ENCODE measurements at places on chromosomes 6 and 20.

DNA sequence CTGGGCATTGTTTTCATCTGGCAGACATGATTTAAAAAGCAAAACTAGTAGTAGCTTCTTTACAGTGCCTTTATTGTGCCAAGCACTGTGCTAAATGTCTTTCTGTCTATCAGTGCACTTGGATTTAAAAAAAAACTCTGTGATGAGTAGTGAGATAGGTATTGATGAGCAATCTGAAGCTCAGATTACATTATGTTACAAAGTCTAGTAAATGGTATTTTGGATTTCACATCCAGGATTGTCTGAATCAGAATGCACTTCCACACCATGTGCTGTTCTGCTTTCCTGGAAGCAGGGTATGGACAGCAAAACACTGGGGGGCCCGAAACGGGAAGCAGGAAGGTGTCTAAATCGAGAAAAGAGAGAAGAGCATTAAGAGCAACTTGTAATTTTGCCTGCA, 103.4 kb upstream of the CCN2 start:
- no peak for DNase-seq

- DNase-seq: no peak
Measured at GRCh38 chr6:11163932-11164331, 52.4 kb upstream of the ERVFRD-1 start.

GRCh38 chr20:20096421-20096820, 44.1 kb downstream of the CFAP61 start:
- no peak for DNase-seq

- no peak for DNase-seq
Measured at GRCh38 chr20:45467861-45468260, 1.7 kb upstream of the WFDC2 start.

DNA sequence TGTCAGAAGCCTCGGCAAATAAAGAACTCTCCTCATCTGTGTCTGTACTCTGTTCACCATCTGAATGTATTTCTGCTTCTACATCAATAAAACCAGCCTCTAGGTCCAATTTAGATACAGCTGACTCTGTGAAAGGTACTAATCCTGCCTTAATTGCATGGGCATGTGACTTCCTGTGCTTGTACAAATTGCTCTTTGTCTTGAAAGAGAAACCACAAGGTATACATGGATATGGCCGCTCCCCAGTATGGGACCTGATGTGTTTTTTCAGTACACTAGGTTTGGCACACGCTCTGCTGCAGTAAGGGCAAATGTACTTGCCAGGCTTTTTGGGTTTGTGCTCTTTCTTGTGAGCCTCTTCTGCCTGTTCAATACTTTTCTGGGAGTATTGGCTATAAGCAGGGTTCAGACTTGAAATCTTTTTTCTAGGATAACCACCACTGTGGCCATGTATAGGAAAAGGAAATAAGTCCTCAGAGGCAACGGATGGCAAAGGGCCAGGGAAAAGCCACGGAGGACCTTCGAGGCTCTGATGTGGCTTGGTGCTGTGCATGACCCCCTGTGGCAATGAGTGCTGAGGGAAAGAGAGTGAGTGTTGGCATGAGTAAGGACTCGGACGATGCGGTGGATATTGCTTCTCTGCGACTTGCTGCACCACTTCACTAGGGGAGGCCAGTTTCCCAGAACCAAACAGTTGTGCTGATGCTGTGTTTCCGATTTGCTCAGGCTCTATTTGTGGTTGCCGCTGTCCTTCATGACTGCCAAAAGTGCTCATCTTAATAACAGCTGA, 170.9 kb downstream of the HIVEP2 start:
- no peak for DNase-seq

- no peak for DNase-seq
Measured at GRCh38 chr6:45569210-45569945, 191.6 kb upstream of the SUPT3H start.

DNA sequence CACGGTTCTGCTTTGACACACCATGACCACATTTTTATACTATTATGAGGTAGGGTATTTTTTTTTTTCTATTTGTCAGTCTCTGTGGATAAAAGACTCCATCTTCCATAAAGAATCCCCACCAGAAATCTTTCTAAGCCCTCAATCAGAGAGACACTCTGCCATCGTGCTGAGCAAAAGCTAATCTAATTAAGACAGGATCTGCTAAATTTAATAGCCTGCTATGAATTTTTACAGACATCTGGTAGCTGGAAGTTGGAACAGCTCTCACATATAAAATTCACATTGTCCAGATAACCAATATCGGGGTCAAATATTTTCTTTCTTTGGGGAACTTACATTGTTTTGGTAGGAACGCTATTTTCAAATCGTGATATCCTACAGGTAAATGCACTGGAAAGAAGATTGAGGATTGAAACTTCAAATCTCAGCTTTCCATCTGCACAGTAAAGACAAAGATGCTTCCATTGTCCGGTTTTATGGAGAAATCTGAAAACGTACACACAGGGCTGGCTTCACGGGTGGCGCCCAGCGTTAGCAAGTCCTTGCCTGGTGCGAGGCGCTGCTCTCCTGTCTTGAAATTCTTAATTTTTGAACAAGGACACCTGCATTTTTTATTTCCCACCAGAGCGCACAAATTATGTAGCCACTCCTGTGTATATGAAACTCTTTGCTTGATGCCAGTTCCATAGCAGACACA, 573.8 kb upstream of the NOX3 start:
- no peak for DNase-seq

DNA sequence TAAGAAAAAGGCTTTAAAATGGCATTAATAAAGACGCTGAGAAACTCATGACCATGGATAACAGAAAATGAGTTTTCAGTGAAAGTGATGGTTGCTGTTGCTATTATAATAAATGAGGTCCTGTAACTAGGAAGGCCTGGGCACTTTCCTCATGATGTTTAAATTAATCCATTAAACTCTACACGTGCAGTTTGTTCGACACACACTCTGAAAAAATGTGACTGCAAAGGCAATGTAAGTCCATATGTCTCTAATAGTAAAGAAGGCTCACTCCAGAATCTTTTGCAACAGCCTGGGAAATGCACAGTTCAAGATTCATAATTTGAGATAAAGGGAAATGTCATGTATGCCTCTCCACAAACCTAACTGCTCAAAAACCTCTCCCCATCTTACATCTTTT, 153.4 kb downstream of the COL12A1 start:
- DNase-seq: no peak

DNA sequence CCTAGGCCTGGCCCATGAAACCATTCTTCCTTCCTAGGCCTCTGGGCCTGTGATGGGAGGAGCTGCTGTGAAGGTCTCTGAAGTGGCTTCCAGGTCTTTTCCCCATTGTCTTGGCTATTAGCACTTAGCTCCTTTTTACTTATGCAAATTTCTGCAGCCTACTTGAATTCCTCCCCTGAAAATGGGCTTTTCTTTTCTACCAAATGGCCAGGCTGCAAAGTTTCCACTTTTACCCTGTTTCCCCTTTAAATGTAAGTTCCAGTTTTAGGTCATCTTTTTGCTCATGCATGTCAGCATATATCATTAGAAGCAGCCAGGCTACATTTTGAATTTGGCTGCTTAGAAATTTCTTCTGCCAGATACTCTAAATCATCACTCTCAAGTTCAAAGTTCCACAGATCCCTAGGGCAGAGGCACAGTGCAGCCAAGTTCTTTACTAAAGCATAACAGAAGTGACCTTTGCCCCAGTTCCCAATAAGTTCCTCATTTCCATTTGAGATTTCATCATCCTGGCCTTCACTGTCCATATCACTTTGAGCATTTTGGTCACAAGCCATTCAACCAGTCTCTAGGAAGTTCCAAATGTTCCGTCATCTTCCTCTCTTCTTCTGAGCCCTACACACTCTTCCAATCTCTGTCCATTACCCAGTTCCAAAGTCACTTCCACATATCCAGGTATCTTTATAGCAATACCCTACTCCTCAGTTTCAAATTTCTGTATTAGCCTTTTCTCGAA, 71.9 kb downstream of the TBC1D7 start:
- DNase-seq: no peak

GRCh38 chr20:35319192-35319870, 27.1 kb upstream of the FAM83C start:
- DNase-seq: no peak

DNA sequence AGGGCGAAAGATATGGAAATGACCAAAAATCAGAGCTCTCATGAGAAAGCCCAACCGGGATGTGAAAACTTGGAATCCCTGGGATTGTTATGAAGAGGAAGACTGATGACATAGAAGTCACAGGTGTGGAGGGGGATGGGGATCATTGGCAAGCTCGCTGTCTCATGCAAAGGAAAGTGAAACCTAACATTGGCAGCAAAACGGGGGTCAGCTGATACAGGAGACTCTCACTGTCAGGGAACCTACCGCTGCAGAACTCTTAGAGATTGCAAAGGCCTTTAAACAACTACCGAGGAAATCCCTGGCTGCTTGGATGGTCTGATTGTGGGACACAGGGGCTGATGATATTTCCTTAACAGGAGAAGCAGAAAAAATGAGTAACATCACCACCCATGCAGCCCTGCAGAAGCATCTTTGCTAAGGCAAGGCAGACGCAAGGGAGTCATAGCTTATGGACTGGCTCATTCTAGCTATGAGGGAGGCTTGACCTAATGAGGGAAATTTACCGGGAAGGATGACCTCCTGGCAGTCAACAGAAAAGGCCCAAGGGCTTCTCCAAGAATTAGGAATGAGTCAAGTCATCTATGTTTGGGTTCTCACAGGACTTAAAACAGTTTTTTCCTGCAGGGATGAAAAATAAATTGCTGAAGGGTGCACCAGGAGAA, 7.0 kb downstream of the MUC21 start:
- DNase-seq: no peak

DNA sequence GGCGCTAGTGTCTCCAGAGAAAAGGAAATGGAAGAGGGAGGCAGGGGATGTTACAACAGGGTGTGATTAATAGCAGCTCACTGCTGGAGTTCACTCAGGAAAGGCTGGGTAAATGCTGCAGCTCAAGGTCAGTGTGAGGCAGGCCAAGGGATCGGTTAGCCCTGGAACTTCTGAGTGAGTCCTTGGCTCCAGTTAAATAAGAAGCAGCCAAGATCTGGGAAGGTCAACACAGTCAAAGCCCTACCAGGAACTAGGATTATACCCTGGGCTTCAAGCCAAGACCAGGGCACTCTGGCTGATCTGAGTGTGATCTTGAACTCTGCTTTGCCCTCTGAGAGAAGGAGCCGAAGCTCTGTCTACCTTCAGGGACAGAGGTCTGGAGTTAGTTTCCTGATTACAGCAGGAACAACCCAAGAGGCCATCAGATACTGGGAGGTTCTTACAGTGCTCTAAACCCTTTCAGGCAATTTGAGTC, 44.3 kb downstream of the TPD52L1 start:
- no peak for DNase-seq

GRCh38 chr6:70668499-70668812, 773 bp downstream of the SMAP1 start:
- no peak for DNase-seq

DNA sequence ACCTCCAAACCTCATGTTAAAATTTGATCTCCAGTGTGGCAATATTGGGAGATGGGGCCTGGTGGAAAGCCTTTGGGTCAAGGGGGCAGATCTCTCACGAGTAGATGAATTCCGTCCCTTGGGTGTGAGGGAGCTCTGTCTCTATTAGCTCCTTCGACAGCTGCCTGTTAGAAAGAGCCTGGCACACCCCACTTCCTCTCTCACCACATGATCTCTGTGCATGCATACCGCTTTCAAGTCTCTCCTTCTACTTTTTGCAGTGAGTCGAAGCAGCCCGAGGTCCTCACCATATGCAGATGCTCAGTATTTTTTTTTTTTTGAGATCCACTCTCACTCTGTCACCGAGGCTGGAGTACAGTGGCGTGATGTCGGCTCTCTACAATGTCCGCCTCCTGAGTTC, 176.9 kb downstream of the SYNDIG1 start:
- DNase-seq: no peak

GRCh38 chr6:89180112-89180511, 34.3 kb downstream of the PM20D2 start:
- no peak for DNase-seq

DNA sequence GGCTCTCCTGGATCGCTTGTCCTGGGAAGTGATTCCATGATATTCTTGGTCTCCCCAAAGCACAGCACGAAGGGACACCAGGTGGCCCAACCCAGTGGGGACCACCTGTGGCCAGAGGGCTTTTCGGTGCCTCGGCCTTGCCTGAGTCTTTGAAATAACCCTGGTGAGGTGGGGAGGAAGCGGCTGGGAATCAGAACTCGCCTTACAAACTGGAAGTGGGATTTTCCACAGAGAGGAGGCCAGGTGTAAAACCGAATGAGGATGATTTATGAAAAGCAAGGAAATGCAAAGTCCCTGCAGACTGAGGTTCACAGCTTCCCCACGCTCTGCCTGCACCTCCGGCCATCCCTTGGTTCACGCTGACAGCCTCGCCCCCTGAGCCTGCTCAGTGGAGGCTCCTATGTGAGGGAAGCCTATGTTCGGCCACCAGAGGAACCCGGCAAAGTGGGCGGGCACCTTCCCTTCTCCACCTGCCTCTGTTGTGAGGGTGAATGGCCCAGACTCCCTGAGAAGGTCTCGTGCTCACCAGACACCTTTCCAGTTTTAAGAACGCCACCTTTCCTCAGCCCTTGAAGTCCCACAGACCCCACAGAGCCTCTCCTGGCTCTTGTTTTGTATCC, 133.8 kb upstream of the CST7 start:
- no peak for DNase-seq

- DNase-seq: no peak
Measured at GRCh38 chr6:159462431-159462830, 230.6 kb downstream of the SOD2 start.

DNA sequence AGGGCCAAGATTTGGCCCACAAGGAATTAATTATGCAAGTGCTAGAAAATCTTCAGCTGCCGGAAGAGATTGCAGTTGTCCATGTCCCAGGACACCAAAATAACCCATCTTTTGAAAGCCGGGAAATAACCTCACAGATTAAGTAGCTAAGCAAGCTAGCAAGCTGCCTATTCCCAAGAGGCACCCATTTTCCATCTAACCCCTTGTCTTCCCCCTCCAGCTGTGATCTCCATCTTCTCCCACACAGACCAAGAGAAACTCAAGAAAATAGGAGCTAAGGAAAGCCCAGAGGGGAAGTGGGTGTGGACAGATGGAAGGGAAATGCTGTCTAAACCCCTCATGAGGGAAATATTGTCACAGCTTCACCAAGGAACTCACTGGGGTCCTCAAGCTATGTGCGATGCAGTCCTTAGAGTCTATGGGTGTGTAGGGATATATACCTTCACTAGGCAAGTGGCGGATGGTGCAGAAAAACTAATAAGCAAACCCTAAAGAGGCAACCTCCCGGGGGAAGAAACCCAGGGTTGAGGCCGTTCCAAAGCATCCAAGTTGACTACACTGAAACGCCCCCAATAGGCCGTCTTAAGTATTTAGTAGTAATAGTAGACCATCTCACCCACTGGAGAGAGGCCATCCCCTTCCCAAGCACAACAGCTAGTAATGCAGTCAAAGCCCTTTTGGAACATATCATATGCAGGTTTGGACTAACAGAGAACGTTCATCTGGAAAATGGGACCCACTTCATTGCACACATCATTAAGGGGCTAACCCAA, 64.3 kb upstream of the PRSS16 start:
- DNase-seq: no peak

GRCh38 chr20:11296221-11296620, 621.5 kb upstream of the BTBD3 start:
- DNase-seq: no peak

GRCh38 chr6:119479860-119480655, 130.5 kb upstream of the MAN1A1 start:
- DNase-seq: no peak

GRCh38 chr6:168374541-168375071, 55.0 kb upstream of the DACT2 start:
- no peak for DNase-seq

- DNase-seq: no peak
Measured at GRCh38 chr6:111603040-111603439, 2.6 kb downstream of the TRAF3IP2 start.
